ENCODE measurements at places on chromosomes 1 and 21.

GRCh38 chr1:115929881-115930280, 46.4 kb upstream of the SLC22A15 start:
- DNase-seq = no peak

DNA sequence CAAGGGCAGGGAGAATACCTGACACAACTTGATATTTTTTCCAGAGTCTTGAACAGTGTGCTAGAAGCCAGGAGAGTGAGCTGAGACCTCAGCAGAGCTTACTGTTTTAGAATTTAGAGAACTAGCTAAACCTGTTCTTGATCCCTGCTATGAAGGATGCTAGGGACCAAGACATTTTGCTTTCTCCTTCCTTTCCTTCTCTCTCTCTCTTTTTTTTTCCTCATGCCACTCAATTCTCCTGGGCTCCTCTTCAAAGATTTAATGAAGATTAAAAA, 99.0 kb downstream of the NGF start:
- DNase-seq = no peak

GRCh38 chr1:162215902-162216301, 146.4 kb downstream of the NOS1AP start:
- no peak for DNase-seq

GRCh38 chr1:29651684-29652665, 415.7 kb downstream of the PTPRU start:
- DNase-seq = no peak

- peak; percentile 70 for DNase-seq
Measured at GRCh38 chr1:3312898-3313575, 141.4 kb upstream of the ARHGEF16 start.

GRCh38 chr1:230857822-230858221, 10.5 kb downstream of the C1orf198 start:
- no peak for DNase-seq

- no peak for DNase-seq
Measured at GRCh38 chr1:9125325-9125724, 3.6 kb downstream of the GPR157 start.

DNA sequence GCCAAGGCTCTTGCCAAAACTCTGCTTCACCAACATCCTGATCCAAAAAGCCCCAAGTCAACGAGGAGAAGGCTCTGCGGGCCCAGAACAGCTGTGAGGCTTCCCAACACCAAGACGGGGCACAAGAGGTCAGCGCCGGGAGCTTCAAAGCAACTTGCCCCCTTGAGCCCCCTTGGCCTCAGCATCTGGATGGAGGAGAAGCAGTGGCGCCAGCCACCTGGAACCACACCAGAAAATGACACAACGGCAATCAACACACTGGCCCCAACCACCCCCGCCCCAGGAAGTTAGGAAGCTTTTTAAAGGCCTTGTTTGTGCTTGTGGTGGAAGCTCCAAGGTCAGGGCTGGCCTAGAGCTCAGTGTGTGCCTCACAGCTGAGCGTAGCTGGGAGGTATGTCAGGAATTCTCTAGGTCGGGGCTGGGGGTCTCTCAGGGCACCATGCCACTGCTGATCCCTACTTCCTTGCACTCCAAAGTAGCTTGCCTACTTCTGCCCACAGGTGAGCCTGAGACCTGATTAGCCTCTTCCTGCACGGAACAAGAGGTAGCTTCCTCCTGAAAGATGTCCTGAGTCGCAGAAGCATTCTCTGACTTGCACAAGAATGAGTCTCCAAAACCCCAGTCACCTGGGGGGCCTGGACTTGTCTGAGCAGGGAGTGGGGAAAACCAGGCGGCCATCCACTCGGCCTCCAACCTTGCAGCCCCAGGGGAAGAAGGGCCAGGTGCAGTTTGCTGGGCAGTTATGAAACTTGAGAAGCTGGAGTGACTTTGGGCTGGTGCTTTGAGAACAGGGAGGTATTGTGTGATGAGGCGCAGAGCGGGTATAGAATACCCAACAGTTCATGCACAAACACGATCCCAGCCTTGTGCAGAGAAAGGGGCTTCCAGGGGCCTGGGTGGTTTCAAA, 9.7 kb upstream of the SRP9 start:
- no peak for DNase-seq

- DNase-seq = no peak
Measured at GRCh38 chr1:84930329-84930728, 37.3 kb upstream of the LPAR3 start.

GRCh38 chr1:179774000-179774399, 30.9 kb downstream of the FAM163A start:
- no peak for DNase-seq

GRCh38 chr21:37041706-37042271, 31.1 kb downstream of the PIGP start:
- no peak for DNase-seq

DNA sequence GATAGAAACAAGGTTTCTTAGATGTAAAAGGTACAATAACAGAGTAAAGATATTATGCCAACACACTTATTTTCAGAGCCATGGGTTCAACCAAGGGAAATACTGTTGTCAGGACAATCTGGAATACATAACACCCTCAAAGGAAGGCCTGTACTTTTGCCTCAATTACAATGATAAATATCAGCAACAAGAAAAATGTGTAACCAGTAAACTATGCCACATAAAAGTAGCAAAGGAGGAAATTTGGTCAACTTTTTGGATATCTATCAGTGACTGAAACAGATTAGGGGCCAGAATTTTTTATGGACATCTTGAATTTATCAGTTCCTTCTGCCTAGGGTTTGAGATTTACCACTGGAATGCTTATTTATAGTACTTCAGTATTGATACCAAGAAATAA, 24.6 kb upstream of the RAP1GAP start:
- DNase-seq = no peak

- peak; percentile 39 for DNase-seq
Measured at GRCh38 chr1:150150133-150151021, 661 bp downstream of the PLEKHO1 start.

DNA sequence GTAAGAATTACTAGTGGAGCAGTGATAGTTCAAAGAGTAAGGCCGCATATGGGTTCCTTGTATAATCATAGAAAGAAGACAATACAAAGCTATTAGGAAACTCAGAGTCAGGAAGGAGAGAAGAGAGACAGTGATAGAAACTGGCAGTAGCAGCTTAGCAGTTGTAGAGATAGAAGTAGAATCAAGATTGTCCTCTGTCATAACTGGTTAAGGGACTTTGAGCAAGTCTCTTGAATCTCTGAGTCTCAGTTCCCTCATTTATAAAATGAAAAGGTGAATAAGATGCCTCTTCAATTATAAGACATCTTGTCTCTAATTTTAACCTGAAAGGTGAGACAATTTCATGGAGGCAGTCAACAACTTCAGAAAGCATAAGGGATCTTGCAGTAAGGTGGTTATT, 6.5 kb upstream of the RALGPS2 start:
- no peak for DNase-seq

- no peak for DNase-seq
Measured at GRCh38 chr1:60402216-60402615, 328.6 kb upstream of the C1orf87 start.

DNA sequence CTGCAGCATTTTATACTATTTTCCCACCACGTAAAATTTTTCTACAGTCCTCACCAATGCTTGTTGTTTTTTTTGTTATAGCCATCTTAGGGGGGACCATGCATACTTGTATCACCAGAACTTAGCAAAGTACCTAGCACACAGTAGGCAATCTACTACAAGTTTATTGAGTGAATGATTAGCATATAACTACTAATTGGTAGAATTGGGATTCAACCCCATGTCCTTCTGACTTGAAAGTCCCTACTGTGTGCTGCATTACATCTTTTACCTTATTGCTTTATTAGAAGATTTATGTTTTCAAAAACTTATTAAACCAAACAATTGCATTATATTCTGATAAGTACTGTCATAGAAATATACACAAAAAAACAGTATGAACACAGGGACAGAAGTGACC, 92.1 kb downstream of the CEP350 start:
- DNase-seq = no peak

GRCh38 chr1:31370565-31370964, 2.3 kb downstream of the FABP3 start:
- DNase-seq = no peak

- no peak for DNase-seq
Measured at GRCh38 chr1:172326136-172326535, 94.3 kb upstream of the C1orf105 start.

DNA sequence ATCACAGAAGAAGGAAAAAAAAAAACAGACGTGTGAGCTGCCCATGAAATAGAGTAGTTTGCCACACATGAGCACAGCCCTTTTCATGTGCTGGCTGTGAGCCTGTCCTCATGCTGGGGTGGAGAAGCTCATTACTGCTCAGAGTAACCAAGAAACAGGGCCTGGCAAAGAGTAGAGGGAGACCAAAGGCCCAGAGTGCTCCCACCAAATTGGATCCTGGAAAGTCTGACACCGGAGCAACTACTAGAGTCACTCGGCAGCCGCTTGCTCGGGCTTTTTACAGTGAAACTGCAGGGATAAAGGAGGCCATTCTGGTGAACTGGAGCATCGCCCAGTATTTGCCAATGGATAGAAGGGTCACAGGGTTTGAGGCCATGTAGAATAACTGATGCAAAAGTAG, 64.4 kb upstream of the BARHL2 start:
- no peak for DNase-seq

- DNase-seq = no peak
Measured at GRCh38 chr21:41024746-41025254, 143.2 kb upstream of the BACE2 start.

DNA sequence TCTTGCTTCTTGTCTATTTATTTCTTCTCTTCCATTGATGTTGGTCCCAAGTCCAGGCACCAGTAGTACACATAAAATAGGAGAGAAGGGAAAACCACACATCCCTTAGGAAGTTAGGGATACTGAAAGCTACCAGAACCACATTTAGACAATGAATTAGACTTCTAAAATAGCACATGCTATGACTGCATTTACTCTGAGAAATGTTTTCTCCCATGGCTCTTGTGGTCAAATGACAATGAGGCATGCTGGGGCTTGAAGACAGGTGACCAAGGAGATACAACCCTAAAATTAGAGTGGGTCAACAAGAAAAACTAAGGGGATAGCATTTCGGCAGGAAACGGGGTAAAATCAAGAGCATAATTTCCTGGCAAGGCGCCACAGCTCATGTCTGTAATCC, 17.1 kb downstream of the MTOR start:
- no peak for DNase-seq

- DNase-seq = no peak
Measured at GRCh38 chr1:196481616-196482015, 126.6 kb downstream of the KCNT2 start.
